ENCODE measurements at places on chromosomes 5 and 9. TPM values are rescaled to one million over a fixed set of nuclear protein-coding genes. Genes with fewer than 3 reads are reported as not detected.

DNA sequence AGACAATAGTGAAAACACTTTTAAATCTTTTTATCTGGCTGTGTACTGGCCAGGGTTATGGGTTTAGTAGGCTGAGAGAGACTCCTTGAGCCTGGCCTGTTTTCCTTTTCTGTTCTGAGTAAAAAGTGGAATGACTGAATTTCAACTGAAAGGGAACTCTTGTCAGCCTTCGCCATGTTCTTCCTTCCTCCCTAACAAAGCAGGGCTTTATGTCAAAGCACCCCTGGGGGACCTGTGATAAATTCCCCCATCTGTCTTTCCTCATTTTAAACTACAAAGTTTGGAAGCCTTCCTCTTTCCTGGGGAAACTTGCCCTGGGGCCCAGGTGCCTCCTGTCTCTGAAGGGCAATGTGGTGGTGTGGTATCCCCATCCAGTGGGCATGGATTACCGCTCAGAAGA, 29.7 kb downstream of the LARP1 start:
- ATAC-seq, result no peak

- ATAC-seq, result peak; percentile 68
Observed at GRCh38 chr5:56412601-56413379, 179.7 kb upstream of the ANKRD55 start.

GRCh38 chr5:8845296-8845695, 700.6 kb downstream of the SEMA5A start:
- no peak for ATAC-seq

DNA sequence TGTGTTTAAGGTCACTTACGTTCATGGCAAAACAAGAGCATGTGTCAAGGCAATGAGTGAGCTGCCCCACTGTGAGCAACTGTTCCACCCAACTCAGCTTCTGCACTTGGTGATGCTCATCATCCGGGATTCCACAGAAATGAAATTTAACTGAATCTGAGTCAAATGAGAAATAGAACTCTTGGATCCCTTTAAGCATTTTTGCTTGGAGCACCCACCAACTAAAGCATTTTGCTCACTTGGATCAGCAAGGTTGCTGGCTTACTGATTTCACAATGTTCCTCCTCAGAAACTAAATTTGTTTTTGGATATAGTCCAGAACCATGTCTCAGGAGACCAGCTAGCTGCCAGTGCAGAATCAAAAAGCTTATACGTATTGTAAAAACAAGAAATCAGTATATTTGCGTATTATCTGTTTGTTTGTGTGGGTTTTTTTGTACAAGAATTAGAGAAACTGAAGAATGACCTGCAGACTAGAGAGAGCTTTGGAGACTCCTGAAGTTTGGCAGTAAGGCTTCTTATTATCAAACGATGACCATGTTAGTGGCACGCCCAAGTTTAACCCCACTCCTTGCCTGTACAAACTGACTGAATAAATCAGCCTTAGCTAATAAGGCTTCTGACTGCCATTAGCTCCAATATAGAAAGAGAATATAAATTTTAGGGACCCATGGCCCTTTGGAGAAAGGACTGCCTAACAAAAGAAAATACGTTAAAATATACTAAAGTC, 153.8 kb upstream of the FST start:
- ATAC-seq, result peak; percentile 66

DNA sequence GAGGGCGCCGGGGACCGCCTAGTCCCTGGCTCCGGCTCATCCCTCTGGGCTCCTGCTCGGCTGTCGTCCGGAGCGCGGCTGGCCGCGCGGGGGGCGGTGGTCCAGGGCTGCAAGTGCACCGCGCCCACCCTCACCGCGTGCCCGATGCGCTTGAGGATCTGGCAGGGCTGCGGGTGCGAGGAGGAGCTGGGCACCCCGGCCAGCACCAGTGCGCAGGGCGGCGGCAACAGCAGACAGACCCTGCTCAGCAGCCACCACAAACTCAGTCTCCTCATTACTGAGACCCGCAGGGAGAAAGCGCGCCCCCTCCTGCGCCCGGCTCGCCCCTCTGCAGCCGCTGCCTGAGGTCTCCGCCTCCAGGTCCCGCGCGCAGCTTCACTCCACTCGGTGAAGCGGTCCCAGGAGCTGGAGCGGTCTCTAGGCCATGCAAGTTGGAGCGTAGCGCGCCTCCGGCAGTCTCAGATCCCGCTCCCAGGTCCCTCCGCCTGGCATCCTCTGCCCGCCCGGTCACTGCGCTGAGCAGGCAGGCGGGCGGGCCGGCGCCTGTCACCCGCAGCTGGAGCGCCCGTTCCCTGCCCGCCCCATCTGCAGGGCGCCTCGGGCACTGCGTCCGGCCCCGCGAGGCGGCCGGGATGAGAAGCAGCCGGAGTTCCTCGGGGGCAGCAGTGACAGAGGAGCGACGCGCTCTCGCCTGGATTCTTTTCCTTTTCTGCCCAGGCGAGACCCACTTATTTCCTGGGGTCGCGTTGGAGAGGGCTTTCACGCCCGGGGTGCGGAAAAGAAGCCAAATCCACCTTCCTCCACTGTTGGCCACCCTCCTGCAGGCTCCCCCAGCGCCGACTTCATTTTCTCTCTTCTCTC, 512 bp downstream of the GRIN3A start:
- peak; percentile 25 for ATAC-seq

DNA sequence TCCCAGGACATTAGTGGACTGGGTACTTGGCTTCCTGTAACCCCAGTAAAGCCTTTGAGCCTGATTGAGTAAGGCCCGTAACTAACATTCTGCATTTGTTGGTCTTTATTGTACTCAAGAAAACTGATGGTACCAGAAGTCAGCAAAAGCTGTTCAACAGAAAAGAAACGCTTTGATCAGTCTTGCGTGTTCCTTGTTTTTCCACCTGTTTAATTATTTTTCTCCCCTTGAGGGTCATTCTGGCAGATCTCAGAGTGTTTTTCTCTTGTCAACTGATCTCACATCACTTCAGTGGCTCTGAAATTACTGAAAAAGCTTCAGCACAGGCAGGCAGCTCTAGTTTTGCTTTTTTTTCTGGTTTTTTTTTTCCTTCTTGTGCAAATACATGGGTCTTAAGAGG, 6.1 kb upstream of the TMEM268 start:
- ATAC-seq, result no peak

DNA sequence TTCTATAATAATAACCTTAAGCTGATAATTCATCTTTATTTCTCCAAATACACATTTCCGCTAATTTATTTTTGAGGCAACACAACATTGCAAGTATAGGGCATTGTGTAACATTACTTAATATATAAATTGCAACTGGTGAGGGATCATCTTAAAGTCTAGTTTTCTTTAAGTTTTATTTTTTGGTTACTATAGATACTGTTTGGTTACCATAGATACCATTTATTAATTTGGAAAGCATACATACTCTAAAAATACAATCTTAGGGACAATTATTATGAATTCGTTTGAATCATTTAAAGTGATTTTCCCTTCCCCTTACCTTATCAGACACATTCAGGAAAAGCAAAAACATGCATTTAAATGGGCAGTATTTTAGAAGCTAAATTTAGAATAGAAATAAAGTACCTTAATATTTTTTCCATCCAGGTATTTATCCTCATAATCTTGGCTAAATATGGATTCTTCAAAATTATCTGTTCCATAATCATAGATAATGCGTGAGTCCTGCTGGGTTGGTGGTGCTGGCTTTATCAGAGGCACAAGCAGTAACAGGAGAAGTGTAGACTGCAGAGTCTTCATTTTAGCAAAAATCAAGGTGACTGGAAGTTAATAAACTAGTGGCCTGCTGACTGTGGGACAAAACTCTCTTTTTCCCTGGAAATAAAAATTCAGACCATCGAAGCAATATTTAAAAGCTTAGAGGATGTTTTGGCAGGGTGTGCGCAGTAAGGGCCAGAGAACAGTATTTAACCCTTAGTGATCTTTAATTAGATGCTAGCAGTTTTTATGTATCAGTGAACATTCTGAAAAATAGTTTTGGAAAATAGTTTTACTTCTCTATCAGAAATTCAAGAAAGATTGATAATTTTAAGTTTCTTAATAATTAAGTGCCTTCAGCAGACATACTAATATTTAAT, 1.3 kb downstream of the OGN start:
- ATAC-seq, result no peak

- ATAC-seq, result peak; percentile 82
Observed at GRCh38 chr9:744790-745484, 96.6 kb upstream of the DMRT1 start.

DNA sequence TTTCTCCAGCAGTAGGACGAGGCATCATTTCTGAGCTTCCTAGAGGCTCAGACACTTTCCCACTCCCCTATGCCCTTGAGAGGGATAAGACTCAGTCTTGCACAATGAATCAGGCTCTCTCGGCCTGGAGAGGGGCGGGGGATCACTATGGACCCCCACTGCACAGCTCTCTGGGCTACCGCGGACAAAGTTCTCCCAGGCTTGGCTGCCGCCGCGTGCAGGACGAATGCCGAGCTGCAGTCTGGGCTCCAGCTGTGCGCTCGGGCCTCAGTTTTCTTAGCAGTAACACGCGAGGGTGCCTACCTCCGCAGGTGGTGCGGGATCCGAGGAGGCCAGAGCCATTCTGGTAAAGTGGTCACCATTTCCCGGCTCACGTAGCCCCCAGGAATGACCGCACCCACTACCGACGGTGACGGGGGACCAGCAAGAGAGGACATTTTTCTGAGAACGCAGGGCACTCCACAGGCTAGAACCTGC, 3.4 kb upstream of the MYORG start:
- ATAC-seq, result no peak

DNA sequence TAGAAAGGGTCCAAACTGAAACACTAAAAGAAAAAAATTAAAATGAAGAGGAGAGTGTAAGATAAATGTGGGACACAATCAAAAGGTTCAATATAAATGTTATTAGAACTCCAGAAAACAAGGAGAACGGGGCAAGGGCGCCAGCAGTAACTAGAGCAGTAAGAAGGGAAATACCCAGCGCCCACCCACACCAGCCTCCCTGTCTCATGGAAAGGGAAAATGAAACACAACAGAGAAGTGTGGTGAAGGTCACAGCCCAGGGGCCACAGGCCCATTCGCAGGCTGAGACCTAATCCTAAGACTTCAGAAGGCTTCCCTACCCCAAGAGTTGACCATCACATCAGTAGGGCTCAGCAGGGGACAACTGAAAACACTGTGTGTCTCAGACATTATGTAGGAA, 45.8 kb upstream of the CLK4 start:
- no peak for ATAC-seq

- no peak for ATAC-seq
Observed at GRCh38 chr9:88072831-88073375, 65.4 kb downstream of the SPATA31C2 start.

- no peak for ATAC-seq
Observed at GRCh38 chr5:60349891-60350415, 350.0 kb downstream of the DEPDC1B start.

DNA sequence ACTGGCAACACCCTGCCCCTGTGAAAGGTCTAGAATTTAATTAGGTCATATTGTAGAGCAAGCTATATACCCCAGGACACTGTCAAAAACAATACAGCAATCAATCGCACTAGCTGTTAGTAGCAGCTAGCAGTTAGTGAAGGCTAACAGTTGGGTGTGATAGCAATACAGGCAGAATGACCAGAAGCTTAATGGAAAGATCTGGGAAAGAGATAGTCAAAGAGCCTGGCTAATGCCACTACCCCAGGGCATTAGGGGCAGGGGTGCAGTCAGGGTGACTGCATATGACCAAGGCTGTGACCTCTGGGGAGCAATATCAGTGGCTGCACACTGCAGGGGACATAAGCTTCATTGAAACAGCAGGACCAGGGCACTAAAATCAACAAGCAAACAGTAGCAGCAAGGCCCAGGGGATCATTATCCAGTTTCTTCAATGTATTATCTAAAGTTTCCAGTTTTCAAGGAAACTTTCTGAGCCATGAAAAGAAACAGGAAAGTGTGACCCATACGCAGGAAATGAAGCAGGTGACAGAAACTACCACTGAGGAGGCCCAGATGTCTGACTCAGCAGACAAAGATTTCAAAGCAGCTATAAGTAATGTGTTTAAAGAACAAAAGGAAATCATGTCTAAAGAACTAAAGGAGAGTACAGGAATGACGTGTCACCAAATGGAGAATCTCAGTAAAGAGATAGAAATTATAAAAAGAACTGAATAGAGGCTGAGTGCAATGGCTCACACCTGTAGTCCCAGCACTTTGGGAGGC, 82.4 kb downstream of the ZNF354C start:
- no peak for ATAC-seq

DNA sequence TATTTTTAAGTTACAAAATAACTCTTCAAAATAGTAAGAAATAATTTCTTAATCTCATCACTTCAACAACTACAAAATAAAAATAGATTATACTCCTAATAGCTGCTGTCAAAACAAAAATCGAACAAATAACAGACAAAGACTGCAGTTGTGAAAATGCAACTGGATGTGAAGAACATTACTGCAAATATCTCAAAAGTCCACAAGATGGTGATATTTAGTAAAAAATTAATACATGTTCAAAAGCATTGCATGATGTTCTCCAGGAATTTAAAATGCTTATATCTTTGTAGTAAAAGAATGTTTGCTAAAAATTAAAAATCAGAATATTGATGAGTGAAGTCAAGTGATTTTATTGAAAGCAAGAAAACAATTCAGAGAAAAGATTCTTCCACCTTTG, 66.2 kb downstream of the MPDZ start:
- no peak for ATAC-seq

- ATAC-seq, result no peak
Observed at GRCh38 chr9:97578846-97579245, 54.3 kb downstream of the TSTD2 start.

DNA sequence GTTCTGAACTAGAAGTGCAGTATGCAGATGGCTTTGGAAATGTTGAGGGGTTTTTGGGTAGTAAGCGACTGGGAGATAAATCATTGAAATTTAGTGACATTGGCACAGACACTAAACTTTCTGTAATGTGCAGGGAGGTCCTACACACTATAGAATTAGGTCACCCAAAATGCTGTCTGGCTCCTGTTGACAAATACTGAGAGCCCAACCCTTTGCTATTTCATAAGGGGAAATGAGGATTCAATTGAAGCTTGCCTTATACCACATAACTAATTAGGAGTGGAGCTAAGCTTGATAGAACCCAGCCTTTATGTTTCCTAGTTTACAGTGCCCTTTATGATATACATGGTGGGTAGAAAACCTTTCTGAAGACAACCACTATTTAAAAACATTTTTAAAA, 22.6 kb downstream of the HMGXB3 start:
- no peak for ATAC-seq

DNA sequence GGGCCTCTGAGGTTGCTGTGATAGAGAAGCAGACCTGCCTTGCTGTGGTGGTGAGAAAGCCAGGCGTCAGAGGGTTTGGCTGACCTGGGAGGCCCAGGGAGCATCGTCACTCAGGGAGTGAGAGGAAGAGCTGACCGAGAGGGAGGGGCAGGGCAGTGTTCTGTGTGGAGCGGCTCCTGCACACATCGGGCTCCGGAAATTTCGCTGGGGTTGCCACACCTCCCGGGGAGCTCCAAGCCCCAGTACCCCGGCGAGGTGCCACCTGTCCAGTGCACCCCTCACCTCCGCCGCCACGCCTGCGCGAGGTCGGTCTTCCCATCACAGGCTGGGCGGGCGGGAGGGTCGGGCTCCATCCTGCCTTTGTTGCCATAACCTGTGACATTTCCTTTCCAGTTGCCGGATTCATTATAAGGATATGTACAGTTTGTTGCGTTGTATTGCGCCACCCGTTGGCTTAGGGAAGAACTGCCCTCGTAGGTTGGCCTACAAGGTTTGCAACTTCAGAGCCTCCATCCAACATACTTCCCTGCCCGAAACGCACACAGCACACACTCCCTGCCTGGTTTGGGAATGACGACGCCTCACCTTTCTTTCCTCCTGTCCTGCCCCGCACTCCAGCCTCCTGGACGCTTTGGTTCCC, 223.2 kb downstream of the CACNA1B start:
- no peak for ATAC-seq

Gene IRX4
- total RNA-seq, result not detected

Gene RASEF
- 0.35 TPM for total RNA-seq

Gene SDHA
- total RNA-seq, result 127 TPM

Gene IL13
- total RNA-seq, result not detected

Gene PCDHGB2
- total RNA-seq, result 2.7 TPM

Gene PCDHGA7
- 14.3 TPM for total RNA-seq

Data from gastroesophageal sphincter (tissue), 4 donors.